ENCODE measurements at places on chromosomes 12 and 14.

DNA sequence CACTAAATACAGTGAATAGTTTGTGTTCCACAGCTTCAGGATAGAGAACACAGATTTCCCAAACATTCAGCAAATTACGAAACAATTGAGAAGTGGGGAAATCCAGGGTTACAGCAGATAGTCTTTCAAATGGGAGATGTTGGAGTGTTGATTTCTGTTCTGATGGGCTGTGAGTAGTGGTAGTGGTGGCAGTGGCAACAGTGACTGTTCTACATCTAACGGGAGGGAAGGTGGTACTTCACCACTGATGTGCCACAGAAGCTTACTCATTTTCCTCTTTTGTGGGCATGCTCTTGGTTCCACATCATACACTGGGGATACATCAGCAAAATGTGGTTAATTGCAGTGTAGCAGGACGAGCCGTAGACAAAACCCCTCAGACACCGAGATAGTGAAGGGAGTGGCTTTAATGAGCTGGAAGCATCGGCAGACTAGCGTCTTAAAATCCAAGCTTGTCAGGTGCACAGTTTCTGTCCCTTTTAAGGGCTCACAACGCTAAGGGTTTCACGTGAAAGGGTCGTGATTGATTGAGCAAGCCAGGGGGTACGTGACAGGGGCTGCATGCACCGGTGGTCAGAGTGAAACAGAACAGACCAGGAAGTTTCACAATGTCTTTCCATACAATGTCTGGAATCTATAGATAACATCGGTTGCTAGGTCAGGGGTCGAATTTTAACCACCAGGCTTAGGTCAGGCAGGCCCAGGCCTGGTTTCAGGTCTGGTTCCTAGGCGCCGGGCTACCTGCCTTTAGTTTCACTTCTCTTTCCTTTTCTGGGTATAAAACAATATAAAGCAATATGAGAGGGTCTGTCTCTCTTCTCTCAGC lies 330.6 kb upstream of the FBXO33 start:
- DNase-seq: no peak

DNA sequence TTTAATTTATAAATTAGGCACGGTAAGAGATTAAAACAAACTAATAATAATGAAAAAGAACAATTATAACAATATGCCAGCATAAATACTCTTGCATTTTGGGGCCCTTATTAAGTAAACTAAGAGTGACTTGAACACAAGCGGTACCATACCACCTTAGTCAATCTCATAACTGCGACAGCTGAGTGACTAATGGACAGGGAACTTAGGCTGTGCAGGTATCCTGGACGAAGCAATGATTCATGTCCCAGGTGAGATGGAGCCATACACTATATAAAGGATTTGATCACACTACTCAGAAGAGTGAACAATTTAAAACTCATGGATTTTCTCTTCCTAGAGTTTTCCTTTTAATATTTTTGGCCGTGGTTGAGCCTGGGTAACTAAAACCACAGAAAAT lies 4.3 kb downstream of the KLRC4 start:
- DNase-seq: no peak

- DNase-seq: no peak
Observed at GRCh38 chr12:9673404-9674225, 4.1 kb downstream of the CLEC2D start.

GRCh38 chr14:70683983-70684382 lies 42.3 kb downstream of the TTC9 start:
- DNase-seq: no peak

DNA sequence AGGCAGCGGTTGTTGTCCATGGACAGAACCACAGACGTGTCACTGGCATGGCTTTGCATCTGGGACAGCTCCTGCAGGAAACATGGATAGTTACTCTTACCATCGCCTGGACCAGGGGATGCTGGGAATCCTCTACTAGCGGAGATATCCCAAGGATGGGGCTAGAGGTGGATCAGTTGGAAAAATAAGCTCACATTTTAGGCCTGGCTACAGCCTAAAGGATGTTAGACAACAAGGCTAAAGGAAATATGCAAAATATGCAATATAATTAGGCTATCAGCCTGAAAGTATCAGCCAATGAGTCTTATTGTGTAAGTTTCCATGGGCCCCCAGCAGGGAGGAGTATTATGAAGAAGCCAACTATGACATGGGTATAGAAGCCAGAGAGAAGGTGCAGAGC lies 5.0 kb downstream of the KRT76 start:
- no peak for DNase-seq

GRCh38 chr14:91219517-91220389 lies 24.8 kb downstream of the GPR68 start:
- no peak for DNase-seq

- DNase-seq: no peak
Observed at GRCh38 chr12:17097674-17098073, 491.7 kb upstream of the LMO3 start.

DNA sequence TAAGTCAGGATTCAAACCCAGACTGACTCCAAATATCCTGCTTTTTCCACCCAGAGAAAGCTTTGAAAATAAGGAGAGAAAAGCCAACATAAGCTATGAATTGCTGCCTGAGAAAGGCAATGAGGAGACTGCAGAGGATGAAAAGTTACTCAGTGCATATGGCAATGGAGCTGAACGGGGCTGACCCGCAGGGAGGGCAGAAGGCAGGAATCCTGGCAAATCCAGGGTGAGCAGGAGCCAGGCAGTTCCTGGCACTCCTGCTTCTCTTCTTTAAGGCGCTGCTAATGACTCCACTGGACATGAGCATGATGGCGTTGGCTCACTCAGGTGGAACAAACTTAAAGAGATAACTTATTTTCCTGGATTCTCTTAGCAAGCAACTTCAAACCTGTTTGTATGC lies 95.2 kb upstream of the TMCC3 start:
- no peak for DNase-seq

DNA sequence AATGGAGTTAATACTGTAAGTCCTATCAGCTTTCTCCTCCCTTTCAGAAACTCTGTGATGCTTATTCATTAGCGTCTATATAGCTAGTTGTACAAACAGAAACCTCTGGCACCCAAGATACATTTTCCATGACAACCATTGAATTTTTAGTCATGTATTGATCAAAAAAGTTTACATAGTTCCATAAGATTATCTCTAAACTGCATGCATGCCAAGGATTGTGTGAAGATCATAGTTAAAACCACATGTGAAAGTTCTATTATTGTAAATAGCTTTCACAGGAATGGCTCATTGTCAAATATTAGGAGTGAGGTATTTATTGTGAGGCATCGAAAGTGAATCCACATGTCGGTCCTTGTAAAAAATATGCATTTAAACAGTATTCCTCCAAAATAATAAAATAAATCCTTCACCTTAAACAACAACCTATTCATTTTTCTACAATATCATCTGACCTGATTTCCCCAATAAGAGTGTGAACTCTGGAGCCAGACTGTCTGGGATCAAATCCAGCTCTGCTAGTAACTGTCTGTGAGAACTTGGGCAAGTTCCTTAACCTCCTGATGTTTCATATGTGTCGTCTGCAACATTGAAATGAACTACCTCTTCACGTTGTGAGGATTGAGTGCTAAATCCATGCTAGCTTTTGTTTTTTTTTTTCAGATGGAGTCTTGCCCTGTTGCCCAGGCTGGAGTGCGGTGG lies 10.6 kb upstream of the CDKL1 start:
- no peak for DNase-seq

DNA sequence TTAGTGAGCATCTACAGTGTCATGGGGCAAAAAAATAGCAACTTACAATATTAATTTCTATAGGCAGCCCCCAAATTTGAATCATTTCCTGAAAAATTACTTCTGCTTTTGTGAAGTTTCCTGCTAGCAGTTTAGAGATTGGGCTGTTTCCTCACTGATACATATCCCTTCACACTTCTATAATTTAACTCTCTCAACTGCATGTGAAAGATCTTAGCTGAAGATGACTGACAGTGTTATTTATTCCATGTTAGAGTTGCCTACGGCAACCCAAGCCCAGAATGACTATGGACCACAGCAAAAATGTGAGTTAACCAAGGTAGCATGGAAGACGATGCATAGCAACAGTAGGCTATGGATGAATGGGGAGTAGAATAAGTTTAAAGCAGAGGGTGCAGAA lies at the start of gene KLRG1:
Gene KLRG1, plus strand, starts transcription at position 134 of the 400 bp plus-strand sequence. Its CDS starts 90 bp downstream, at position 224.
- no peak for DNase-seq

GRCh38 chr14:92103363-92103989 lies 2.9 kb downstream of the ATXN3 start:
- peak; percentile 27 for DNase-seq

DNA sequence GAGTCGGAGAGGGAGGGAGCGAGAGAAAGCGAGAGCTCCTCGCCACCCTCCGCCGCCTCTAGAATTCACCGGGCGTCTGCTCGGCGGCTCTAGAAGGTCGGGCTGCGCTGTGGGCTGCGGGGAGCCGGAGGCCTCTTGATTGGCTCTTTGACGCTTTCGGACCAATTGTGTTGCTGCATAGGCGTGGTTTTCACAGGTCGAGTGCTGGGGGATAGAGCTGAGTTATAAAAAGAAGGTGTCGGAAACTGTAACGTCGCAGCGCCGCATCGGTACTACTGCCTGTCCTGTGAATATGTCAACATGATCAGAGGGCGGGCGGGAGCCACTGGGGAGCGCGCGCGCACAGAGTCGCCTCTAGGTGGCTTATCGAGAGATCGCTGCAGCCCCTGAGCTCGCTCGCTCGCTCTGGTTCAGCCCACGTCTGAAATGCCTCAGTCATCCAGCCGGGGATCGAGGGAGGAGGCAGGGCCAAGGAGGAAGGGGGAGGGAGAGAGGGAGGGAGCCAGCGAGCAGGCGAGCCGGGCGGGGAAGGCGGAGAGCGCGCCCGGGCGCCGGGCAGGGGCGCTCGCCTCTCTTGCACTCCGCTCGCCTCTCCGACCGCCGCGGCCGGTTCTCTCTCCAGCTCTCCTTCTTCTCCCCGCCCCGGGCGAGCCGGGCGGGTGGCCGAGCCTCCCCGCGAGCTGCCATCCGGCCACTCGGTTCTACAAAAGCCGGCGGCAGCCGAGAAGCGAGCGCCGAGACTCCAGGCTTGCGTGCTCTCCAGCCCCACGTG lies at the start of gene TBX3:
Gene TBX3, minus strand, starts transcription at position 78 of the 772 bp plus-strand sequence. CDS start 975 bp downstream, outside the sequence.
- peak; percentile 99 for DNase-seq

GRCh38 chr12:10408842-10409241 lies 715 bp downstream of the KLRC4 start:
- no peak for DNase-seq

GRCh38 chr14:90105756-90106155 lies 44.0 kb downstream of the KCNK13 start:
- DNase-seq: no peak

- no peak for DNase-seq
Observed at GRCh38 chr12:131921866-131922769, 7.0 kb upstream of the PUS1 start.

- no peak for DNase-seq
Observed at GRCh38 chr14:33430414-33431035, 491.8 kb downstream of the NPAS3 start.

DNA sequence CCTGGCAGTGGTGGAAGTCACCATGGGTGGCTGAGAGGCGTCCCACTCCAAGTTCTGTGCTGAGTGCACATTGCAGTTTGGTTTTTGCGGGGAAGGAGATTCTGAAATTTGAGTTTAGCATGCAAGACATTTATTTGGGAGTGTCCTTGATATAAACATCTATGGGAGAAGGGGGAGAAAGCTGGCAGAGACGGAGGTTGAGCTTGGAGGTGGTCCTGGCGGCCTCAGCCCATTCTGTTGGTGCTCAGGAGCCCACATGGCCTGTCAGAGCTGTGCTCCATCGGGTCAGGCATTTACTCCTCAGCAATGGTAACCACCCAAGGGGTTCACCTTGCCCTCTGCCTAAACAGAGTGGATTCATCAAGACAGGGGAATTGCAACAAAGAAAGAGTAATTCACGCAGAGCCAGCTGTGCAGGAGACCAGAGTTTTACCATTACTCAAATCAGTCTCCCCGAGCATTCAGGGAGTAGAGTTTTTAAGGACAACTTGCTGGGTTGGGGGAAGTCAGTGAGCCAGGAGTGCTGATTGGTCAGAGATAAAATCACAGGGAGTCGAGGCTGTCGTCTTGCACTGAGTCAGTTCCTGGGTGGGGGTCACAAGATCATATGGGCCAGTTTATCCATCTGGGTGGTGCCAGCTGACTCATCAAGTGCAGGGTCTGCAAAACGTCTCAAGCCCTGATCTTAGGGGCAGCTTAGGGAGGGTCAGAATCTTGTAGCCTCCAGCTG lies 323.3 kb upstream of the TMEM132C start:
- no peak for DNase-seq

GRCh38 chr12:89684136-89684535 lies 24.5 kb downstream of the ATP2B1 start:
- no peak for DNase-seq

GRCh38 chr12:70556179-70556869 lies 80.9 kb downstream of the PTPRB start:
- no peak for DNase-seq

DNA sequence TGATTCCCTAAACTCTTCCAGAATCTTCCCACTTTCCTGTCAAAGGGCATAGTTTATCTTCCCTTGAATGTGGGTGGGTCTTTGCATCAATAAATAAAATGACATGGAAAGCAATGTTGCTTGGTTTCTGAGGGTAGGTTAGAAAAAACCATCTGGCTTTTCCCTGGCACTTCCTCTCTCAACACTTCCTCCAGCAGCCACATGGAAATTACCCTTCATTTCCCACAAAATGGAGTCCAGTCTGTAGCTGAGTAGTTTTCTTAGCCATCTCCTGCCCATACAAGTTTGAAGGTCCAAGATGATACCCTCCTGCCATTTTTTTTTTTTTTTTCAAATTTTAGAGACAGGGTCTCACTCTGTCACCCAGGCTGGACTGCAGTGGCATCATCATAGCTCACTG lies 11.1 kb upstream of the NDUFA12 start:
- no peak for DNase-seq

- no peak for DNase-seq
Observed at GRCh38 chr12:48856379-48856778, 4.4 kb upstream of the DDX23 start.
